ENCODE measurements at places on chromosomes 11 and 22. TPM values are rescaled to one million over a fixed set of nuclear protein-coding genes. Genes with fewer than 3 reads are reported as not detected.
A peak's percentile ranks its signal among the peaks of the same experiment; 100 is the strongest.

Gene OR1S2
- total RNA-seq: not detected

DNA sequence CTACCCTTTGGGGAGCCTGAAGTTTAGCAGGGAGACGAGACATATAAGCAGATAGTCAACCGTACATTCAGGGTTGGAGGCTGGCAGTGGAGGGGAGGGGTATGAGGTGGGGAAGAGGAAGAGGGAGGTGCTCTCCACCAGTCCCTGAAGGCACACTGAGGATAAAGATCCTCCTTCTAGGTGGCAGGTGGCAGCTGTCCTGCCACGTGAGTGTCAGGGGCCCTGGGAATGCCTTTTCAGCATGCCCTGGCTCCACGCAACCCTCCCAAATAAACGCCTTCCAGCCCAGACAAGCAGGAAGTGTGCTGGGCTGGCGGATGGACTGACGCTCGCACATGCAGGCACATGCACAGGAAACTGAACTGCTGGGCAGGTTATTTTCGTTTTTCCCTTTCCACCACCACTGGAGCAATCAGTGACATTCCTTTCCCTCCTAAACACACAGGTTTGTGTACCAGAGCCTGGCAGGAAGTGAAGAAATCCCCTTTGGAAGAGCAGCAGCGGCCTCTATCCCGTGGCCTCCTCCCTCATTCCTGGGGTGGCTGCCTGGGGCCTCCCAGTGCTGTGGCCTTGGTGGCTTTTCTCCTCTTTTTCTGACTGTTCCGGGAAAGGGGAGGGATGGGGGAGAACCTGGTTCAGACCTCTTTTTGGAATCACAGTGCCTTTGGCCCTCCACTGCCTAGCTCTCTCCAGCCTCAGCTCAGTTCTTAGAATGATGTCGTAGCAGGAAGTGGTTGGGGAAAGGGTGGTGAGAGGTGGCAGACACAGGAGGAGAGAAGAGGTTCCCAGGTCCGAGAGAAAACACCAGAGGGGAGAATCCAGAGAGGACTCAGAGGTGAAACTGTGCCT is 157.0 kb upstream of the TIMP3 start:
- peak overlapping the region; percentile 61 for H3K27ac ChIP-seq
- no peaks in the 10 kb centered on the region for H3K36me3 ChIP-seq
- H3K4me3 ChIP-seq: no peak overlapping the region
- DNase-seq: peak; percentile 62

DNA sequence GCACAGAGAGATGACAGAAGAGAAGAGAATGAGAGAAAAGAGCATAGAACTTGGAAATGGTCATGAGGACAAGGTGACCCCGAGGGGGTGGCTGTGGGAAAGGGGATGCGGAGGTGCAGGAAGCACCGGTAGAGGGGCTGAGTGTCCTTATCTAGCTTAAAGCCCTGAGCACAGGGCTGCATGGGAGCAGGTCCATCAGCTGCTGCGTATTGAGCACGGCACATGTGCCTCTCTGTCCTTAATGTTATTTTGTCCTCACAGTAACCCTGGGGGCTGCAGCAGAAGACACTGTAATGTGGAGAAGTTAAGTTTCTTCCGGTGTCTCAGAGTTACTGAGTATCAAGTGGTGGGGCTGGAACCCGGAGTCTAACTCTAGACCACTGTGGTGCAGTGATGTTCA is 94.4 kb upstream of the OR4B1 start:
- no peak overlapping the region for H3K27ac ChIP-seq
- peak; percentile 8 for DNase-seq
- peaks cover 38% of the 10 kb centered on the region for H3K36me3 ChIP-seq
- no peaks in the 10 kb centered on the region for H3K27me3 ChIP-seq
- no peaks in the 10 kb centered on the region for H3K4me1 ChIP-seq

Gene TUB
- total RNA-seq: 2.3 TPM

Gene INCENP
- 102 TPM for total RNA-seq

GRCh38 chr22:44594951-44595350 is 96.9 kb upstream of the RTL6 start:
- no peak overlapping the region for H3K4me3 ChIP-seq
- no peak for DNase-seq
- no peaks in the 10 kb centered on the region for H3K4me1 ChIP-seq
- no peak overlapping the region for H3K27ac ChIP-seq
- no peaks in the 10 kb centered on the region for H3K27me3 ChIP-seq

Gene KRTAP5-2
- not detected for total RNA-seq

- DNase-seq: no peak
- no peak overlapping the region for H3K27ac ChIP-seq
- H3K4me1 ChIP-seq: no peaks in the 10 kb centered on the region
- H3K4me3 ChIP-seq: no peak overlapping the region
- no peaks in the 10 kb centered on the region for H3K36me3 ChIP-seq
Observed at GRCh38 chr22:44102121-44102520, 78.0 kb downstream of the PARVB start.

GRCh38 chr11:45133878-45134277 is 12.6 kb upstream of the PRDM11 start:
- no peak overlapping the region for H3K27ac ChIP-seq
- H3K27me3 ChIP-seq: peaks cover 37% of the 10 kb centered on the region
- DNase-seq: no peak
- H3K4me3 ChIP-seq: no peak overlapping the region

Gene PYGM
- not detected for total RNA-seq

DNA sequence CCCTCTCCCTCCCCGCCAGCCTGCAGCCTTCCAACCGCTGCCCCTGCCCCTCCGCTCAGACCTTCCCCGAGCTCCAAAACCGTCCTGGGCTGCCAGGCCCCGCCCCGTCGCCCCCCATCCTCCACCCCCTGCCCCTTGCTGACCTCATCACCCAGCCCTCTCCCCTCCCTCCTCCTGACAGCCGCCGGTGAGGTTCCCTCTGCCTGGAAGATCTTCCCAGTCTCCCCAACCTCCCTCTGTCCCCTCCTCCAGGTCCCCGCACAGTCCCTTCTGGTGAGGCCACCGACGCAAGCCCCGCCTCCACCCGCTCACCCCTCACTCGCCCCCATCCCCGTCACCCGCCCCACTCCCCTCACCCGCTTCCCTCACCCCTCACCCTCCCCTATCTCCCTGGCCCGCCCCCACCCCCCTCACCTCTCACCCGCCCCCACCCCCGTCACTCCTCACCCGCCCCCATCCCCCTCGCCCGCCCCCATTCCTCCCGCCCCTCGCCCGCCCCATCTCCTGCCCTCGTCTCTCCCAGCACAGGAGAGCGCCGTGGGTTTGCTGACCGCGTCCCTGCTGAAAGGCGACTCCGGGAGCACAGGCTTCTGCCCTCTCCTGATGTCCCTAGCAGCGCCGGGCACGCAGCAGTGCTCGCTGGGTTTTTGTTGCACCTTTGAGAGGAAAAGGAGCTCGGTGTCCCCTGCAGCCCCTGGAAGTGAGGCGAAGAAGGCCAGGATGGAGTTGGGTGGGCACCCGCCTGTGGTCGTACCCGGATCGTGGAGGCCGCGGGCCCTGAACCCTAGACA is 16.4 kb upstream of the UPK3A start:
- H3K4me3 ChIP-seq: peak overlapping the region; percentile 43
- H3K27ac ChIP-seq: no peak overlapping the region
- DNase-seq: no peak
- no peaks in the 10 kb centered on the region for H3K27me3 ChIP-seq

DNA sequence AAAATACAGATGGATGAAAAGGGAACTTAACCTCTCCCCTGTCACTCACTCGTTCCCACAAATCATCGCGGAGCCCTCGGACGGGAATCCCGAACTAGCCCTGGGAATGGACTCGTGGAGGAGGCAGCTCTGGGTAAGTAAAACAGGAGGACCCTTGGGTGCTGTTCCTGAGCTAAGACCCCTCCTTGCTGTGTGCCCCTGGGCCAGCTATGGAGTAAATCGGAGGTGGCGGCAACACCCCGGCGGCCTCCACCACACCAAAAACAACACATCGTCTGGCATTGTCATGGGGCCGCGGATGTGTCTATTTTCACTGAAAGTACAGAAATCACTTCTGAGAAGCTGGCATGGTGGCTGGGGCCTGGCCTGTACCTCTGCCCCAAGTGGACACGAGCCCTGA is 12.1 kb downstream of the CPT1A start:
- H3K4me3 ChIP-seq: no peak overlapping the region
- no peak overlapping the region for H3K27ac ChIP-seq
- H3K36me3 ChIP-seq: peaks cover 56% of the 10 kb centered on the region
- no peaks in the 10 kb centered on the region for H3K27me3 ChIP-seq
- DNase-seq: no peak

Gene PRG3
- not detected for total RNA-seq

DNA sequence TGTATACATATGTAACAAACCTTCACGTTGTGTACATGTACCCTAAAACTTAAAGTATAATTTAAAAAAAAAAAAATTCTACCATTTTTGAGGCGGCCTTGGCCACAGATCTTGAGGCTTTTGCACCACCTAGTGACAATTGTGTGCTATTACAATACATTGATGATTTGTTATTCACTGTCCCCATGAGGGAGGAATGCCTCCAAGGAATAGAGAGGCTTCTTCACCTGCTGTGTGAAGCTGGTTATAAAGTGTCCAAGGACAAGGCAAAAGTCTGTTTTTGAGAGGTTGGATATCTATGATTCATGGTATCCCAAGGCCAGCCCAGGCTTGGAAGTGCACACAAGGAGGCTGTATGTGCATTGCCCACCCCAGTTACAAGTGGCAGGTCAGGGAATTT is 30.7 kb downstream of the SLC22A25 start:
- no peak overlapping the region for H3K27ac ChIP-seq
- no peak for DNase-seq
- H3K27me3 ChIP-seq: peaks cover 13% of the 10 kb centered on the region
- no peak overlapping the region for H3K4me3 ChIP-seq

Gene ELMOD1
- total RNA-seq: 0.03 TPM

Gene USH1C
- total RNA-seq: not detected

Gene SCARF2
- 50.5 TPM for total RNA-seq

- DNase-seq: no peak
- H3K4me3 ChIP-seq: no peak overlapping the region
Observed at GRCh38 chr11:23236826-23237555, 376.7 kb upstream of the CCDC179 start.

DNA sequence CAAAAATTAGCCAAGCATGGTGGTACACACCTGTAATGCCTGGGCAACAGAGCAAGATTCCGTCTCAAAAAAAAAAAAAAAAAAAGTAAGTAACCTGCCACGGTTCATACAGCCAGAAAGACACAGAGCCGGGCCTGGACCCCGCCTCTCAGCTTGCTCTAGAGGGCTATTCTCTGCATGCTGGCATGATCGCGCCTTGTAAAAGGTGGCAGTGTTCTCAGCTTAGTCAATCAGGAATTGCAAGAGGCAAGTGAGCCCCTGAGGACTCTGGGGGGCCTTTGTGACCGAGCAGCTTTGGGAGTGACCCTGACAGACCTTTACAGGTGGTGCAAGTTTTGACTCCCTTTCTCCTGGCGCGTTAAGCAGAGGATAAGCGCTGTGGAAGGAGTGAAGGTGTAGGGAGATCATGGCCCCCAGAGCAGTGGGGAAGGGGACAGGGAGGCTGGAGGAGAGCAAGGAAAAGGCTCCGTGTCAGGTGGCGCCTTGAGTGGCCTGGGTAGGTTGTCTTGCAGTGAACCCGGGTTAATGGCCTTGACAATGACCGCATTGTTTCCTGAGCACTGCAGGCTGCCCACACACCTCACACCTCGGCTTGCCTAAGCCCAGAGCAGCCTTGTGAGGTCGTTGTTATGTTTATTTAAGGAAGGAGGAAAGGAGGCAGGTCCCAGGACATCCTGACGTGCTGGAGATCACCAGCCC is 48.9 kb downstream of the CDPF1 start:
- no peak overlapping the region for H3K27ac ChIP-seq
- H3K4me1 ChIP-seq: no peaks in the 10 kb centered on the region
- H3K36me3 ChIP-seq: no peaks in the 10 kb centered on the region
- no peak for DNase-seq

GRCh38 chr22:35649636-35650250 is 1.5 kb downstream of the APOL6 start:
- H3K4me3 ChIP-seq: peak overlapping the region; percentile 46
- no peak for DNase-seq
- peaks cover 3% of the 10 kb centered on the region for H3K36me3 ChIP-seq
- no peaks in the 10 kb centered on the region for H3K27me3 ChIP-seq

DNA sequence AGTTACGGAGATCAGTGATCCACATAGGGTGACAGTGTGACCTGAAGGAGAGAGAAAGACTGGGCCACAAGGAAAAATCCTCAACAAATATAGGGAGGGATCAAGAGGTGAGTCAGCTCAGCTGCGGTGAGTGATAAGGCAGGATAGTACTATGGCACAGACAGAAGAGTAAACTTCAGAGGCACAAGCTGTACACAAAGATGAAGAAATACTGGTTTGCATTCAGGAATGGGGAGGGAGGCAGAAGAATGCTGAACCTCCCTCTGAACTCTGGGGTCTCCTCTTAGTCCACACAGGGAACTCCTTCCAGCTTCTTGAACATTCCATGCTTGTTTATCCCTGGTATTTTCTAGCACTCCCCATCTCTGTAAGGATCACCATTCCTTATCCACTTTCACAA is 162.7 kb downstream of the BARX2 start:
- no peak for DNase-seq
- H3K4me1 ChIP-seq: no peaks in the 10 kb centered on the region
- H3K36me3 ChIP-seq: no peaks in the 10 kb centered on the region

DNA sequence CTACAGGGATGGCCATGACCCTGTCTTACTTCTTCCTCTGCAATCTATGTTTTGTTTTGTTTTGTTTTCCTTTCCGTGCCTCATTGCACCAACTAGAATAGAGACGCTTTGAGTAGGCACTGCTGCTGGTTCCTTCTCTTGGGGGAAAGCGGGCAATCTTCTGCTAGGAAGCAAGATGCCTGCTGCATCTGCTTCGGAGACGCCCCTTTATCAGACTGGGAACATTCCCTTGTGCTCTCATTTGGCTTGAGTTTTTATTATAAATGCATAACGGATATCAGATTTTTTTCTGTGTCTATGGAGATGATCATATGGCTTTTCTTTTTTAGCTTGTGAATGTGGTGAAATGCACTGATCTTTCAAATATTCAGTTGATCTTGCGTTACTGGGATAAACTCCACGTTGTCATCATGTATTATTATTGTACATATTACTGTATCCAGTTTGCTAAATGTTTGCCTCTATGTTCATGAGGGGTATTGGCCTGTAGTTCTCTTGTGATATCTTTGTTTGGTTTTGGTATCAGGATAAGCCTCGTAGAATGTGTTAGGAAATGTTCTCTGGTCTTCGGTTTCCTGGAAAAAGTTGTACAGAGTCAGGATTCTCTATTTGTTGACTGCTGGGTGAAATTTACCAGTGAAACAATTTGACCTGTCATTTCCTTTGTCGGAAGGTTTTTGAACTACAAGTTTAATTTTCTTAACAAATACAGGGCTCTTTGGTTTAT is 23.4 kb upstream of the KRTAP5-6 start:
- no peaks in the 10 kb centered on the region for H3K36me3 ChIP-seq
- no peaks in the 10 kb centered on the region for H3K4me1 ChIP-seq

Gene CST6
- total RNA-seq: not detected

DNA sequence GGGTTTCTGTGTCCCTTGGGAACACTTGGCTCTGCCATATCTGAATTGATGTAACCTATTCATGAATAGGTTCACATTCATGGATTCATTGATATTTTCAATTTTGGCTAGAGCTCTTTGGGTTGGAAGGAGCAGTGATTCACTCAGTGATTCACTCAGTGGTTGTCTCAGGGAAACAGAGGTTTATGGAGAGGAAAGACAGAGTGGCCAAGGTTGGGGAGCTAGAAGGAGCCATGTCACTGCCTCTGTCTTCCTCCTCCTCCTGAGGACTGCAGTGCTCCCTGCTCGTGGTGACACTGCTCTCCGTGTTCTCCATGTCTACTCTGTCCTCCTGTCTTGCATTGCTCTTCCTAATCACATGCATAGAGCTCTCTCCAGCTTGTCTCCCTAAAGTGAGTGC is 17.4 kb downstream of the CEP164 start:
- H3K4me3 ChIP-seq: no peak overlapping the region
- H3K27me3 ChIP-seq: no peaks in the 10 kb centered on the region
- no peak for DNase-seq
- peaks cover 4% of the 10 kb centered on the region for H3K36me3 ChIP-seq
